ENCODE measurements at places on chromosomes 3 and 15.

DNA sequence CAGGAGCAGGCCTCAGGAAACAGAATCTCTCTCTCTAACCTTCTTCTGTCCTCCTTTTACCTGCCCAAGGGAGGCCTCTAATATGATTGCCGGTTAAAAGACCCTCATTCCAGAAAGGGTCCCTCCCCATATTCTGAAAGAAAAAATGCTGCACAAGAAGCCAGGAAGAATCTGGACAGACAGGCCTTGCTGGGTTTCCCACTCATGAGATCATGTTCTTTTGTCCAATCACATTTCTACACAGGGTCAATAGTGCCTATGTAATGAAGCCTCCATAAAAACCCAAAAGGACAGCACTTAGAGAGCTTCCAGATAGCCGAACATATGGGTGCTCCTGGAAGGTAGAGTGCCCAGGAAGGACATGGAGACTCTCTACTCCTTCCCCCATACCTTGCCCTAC, 146.0 kb downstream of the MYO9A start:
- no peak for DNase-seq

- no peak for DNase-seq
Observed at GRCh38 chr3:188594139-188594538, 440.2 kb downstream of the LPP start.

- no peak for DNase-seq
Observed at GRCh38 chr3:112685420-112685819, 44.5 kb upstream of the CCDC80 start.

GRCh38 chr3:64267721-64268604, 42.7 kb upstream of the PRICKLE2 start:
- DNase-seq: no peak

Data from NCI-H2029 (cell line).